Mucosa of gallbladder (tissue), 1 donor: ENCODE measurements at places on chromosomes 12 and 14. TPM values are rescaled to one million over a fixed set of nuclear protein-coding genes. Genes with fewer than 3 reads are reported as not detected.

DNA sequence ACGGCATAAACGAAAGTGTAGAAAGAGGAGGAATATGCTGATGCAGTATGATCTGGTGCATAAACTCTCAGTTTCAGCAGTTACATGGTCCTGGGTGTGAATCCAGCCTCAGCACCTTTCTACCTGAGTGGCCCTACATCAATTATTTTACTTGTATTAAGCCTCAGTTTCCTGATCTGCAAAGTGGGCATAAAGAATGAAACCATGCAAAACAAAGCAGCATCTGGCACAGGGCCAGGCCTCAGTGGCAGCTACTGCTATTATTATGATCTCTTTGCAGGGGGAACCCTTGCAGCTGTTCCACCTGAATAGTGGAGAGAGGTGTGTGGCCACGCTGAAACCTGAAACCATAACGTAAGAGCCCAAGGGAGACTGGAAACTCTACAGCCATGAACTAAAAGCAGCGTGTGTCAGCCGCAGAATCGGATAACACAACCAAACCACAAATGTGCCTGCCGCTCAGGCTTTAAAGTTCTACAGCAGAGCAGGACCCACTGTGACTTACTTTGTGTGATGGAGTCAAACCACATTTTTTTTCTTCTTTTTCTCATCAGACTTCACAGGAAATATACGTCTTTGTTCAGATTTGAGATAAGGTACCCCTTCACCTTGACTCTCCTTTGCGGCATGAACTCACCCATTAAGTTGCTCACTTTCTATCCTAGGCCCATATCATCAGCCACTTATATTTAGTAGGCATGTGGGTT lies 29.2 kb upstream of the FOS start:
- DNase-seq = peak; percentile 42

DNA sequence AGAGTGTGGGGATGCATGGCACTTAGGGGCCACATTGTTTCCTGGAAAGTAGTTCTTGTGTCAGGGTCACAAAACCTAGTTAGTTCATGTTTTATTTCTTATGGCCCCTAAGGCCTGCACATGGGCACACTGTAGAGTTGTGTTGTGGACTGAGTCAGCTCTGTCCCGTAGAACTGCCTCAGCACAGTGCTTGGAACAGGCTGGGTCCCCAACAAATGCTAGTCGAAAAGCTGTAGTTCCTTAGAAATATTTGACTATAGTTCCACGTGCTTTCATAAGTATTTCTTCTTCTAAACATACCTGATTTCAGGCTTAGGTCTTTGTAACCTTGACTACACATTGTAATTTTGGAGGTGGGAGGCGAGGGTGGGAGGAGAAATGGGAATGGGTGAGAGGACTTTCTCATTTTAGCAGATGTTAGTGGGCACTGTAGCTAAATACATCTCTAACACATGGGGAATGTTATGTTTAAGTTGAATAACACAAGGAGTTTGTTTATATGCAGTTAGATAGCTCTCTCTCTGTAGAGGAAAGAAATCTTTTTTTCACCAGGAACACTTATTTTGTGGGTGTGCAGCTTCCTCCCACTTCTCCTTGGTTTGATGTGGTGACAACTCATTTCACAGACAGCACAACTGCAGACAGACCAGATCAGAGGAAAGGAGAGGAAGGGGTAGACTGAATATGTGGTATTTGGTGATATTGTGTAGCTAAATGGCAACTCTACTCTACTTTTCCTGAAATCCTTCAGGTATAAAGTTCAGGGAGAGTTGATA lies 39.5 kb upstream of the DACT1 start:
- no peak for DNase-seq

- DNase-seq = no peak
Measured at GRCh38 chr14:30069536-30069935, 141.9 kb upstream of the PRKD1 start.

DNA sequence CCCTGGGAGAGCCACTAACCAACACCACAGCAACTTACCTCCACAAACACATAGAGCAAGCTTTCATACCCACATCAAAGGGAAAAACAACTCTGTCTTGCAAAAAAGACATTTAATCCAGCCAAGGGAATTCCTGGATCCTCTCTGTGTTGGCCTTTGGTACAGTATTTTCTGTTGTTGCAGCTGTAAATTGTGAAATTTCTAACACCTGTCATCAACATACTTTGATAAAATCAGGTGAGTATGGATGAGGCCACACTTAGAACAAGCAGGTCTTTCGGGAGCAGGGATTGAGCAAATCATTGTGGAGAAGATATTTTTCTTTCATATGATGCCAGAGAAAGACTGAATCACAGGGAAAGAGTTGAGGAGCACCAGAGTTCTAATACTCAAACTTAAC lies 89.3 kb downstream of the SPTSSA start:
- DNase-seq = no peak

GRCh38 chr14:21039585-21040369 lies 2.4 kb upstream of the RNASE7 start:
- DNase-seq = peak; percentile 60

GRCh38 chr12:123744836-123745235 lies 17.3 kb upstream of the DNAH10 start:
- no peak for DNase-seq

DNA sequence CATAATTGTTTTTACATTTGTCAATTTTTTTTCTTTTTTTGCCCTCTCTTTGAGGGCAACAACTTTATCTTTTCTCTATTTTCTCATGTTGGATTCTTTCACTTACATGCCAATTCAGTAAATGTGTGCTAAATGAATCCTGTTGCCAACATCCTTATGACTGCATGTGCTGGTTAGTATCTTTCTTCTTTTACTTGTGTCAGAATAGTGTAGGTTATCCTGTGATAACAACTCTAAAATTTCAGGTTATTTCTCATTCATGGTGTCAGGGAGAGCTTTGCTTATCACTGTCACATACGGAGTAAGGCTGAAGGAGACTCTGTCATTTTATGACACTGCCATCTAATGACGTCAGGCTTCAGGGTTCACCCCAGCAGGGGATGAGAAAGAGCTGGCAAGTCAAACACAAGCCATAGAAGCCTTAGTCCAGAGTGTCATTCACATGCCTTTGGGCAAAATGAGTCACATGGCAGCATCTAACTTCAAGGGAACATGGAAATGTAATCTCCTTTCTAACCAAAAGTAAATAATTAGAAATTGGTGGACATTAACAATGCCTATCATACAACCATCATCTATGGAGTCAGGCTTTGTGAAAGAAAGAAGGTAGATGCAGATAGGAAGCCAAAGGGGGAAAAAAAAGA lies 242.5 kb upstream of the ATP2B1 start:
- no peak for DNase-seq

DNA sequence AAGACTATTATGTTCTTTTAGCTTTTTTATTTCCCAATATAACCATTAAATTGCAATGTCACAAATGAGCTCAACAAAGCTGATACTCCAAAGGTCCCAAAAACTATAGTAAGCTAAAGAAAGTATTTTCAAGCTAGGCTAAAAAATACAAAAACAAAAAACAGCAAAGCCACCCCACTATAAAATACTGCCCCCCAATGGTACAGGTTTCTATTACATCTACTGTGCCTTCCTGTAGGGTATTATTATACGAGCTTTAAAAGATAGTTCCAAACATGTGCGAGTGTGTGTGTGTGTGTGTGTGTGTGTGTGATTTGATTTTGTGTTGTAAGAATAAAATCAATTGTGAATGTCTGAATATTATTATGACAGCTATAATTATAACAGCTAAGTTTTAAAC lies 1.1 kb downstream of the IFNG start:
- no peak for DNase-seq

- no peak for DNase-seq
Measured at GRCh38 chr12:122081697-122082221, 3.2 kb downstream of the MLXIP start.

DNA sequence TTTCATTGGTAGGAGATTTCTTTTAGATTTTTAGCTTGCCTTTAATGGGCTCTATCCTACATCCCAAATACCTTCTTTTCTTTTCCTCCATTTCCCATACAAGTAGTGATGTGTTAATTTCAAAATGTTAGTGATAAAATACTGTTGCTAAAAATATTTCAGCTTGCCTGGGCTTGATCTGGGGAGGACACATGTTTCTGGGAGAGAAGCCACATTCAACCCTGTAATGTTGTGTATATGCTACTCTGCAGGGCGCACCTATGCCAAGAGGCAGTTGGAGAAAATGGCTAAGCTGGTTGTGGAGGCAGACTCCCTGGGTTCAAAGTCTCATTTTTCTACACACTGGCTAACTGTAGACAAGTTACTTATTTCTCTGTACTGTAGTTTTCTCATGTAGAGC lies 26.3 kb downstream of the FLRT2 start:
- DNase-seq = no peak

- DNase-seq = no peak
Measured at GRCh38 chr12:52333321-52333720, 12.1 kb upstream of the KRT83 start.

- no peak for DNase-seq
Measured at GRCh38 chr12:10732066-10732465, 8.9 kb upstream of the YBX3 start.

The NPAS3 gene
- 1.8 TPM for total RNA-seq

The ZC2HC1C gene
- 3.9 TPM for total RNA-seq

The MYF5 gene
- not detected for total RNA-seq

The PMCH gene
- total RNA-seq = not detected

The IQSEC3 gene
- 1.6 TPM for total RNA-seq
